NCI-H1417 (cell line): ENCODE measurements at places on chromosomes 4 and X.

DNA sequence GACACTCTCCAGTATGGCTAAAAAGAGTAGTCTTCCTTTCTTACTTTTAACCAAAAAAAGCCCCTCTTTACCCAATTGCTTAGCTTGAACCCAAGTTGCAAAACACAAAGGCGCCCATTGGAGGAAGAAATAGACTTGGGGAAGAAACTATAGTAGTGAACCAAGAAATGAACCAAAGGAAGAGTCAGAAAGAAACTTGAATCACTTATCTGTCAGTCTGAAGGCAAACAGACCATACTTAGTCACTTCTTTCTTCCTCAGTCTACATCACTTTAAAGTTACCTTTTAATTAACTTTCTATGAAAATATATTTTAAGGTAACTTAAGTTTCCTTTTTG lies 161.4 kb upstream of the GIMD1 start:
- no peak for DNase-seq

GRCh38 chr4:82696117-82696860 lies 102.3 kb downstream of the SCD5 start:
- no peak for DNase-seq

DNA sequence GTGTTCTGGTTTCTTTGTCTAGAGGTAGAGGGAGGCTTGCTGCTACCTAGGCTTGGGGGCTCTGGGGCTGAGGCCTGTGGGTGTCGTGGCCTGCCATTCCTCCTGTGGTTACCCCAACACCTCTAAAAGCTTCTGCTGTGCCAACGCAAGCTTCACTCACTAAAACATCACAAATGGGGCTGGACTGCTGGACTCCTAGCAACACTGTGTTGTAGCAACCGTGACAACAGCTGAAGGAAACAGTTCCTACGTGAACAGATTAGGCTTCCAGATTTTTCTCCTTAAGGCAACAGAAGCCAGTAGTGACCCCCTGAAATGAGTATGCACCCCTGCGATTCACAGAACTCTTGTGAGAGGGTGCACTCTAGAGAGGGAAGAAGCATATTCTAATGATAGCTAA lies 138.3 kb upstream of the TEX13D start:
- no peak for DNase-seq

DNA sequence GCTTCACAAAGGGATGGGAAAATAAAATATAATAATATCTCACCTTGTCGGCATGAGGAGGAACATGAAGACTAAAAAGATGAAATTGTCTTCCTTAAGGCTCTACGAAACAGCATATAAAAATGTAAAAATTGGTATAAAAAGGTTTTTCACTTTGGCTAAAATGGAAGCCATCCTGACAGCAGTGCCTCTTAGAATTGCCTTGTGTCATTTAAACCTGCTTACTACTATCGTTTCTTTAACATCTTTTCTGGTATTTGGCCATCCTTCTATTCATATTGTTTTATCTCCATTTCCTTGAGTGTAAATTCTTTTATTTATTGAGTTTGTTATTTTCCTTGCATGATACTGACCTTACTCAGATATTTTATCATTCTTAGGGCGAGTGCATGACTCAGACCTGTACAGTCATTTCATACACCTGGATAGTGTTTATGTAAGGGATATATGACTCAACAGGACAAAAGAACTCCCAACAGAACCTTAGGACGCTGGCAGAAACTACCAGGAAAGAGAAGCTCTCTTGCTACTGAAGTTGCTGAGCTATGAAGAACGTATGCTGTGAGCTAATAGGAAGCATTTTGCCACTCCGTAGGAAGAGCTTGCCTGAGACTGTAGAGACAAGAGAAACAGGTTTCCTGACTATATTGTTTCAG lies 5.8 kb upstream of the CDKN2AIP start:
- DNase-seq = no peak

GRCh38 chr4:112523008-112523721 lies 7.2 kb upstream of the NEUROG2 start:
- DNase-seq = no peak

GRCh38 chrX:149871940-149872339 lies 9.0 kb upstream of the MAGEA8 start:
- peak; percentile 2 for DNase-seq

GRCh38 chrX:43065978-43066377 lies 288.0 kb upstream of the PPP1R2C start:
- no peak for DNase-seq

DNA sequence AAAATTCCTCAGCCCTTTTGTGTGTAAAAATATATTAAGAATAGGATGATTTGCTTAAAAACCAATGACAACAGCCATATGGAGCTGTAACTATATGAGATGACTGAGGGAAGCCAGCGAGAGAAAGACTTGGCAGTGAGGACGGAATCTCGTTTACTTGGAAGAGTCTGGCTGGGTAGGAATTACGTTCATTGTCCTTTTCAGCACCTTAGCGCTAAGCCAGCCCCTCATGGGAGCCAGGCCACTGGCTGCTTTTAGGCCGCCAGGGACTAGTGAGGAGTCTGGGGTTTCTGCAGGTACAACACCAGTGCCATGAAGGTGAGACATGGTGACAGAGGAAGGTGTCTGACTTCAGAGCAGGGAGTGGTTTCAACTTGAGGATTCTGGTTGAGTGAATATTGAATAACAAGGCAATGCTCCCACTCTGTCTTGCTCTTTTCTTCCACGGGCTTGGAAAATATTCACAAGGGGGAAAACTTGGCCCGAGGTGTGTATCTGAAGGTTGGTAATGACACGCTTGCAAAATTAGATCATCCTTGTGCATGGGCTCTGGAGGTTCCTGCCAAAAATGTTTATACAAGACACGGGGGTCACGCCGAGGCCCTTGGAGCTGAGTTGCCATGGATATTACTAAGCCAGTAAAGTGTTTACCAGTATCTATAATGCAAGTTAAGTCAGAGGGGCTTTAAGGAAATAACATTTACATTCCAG lies 17.4 kb downstream of the KLF3 start:
- no peak for DNase-seq

DNA sequence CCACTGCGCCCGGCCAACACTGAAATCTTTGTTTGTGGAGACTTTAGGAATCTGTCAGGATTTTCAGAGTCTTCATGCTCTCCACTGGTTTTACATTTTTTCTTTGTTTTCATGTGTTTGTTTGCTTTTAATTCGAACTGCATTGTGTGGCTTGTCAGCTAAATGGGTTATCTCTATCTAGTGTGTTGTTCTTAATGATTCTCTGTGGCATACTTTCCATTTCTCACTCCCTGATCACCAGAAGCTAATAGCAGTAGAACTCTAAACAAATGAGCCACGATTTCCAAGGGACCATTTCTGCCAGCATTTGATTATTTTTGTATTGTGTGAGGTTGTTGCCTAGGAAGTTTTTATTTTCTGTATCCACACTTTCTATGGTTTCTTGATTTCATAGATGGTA lies 352.4 kb downstream of the CAMK2D start:
- no peak for DNase-seq

DNA sequence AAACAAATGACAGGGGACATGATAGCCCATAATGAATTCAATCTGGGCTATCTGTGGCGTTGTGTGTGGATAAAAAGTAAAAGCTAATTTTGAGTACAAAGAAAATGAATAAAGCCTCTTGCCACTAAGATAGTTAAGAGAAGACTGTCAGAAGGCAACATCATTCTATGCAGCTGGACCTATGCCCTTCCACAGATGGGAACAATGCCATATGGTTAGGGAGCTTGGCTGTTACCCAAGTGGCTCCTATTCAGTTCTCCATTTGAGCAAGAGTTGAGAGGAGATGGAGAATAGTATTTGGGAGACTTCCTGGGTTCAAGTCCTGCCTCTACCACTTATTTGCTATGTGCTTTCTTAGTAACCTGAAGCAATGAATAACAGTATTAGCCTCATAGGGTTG lies 107.7 kb downstream of the ANXA3 start:
- DNase-seq = no peak

- DNase-seq = peak; percentile 48
Observed at GRCh38 chrX:9927698-9928482, 39.3 kb upstream of the CLDN34 start.

DNA sequence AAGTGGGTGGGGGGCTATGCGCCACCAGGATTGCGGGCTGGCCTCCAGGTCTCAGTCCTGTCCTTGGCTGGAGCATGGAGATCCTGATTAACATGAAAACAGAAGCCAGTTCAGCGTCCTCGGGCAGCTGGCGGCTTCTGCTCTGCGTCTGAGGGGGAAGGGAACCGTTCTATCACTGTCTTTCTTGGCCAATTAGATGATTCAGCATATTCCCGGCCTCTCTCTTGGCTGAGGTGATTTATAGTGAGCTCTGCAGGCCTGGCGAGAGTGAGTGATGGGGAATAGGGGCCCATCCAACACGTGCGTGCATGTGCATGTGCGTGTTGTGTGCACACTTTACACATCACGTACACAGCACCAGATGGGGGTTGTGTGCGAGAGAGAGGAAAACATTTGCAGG lies 145.8 kb upstream of the ATP6AP2 start:
- DNase-seq = peak; percentile 83

- no peak for DNase-seq
Observed at GRCh38 chr4:123443401-123444289, 47.0 kb downstream of the SPRY1 start.

DNA sequence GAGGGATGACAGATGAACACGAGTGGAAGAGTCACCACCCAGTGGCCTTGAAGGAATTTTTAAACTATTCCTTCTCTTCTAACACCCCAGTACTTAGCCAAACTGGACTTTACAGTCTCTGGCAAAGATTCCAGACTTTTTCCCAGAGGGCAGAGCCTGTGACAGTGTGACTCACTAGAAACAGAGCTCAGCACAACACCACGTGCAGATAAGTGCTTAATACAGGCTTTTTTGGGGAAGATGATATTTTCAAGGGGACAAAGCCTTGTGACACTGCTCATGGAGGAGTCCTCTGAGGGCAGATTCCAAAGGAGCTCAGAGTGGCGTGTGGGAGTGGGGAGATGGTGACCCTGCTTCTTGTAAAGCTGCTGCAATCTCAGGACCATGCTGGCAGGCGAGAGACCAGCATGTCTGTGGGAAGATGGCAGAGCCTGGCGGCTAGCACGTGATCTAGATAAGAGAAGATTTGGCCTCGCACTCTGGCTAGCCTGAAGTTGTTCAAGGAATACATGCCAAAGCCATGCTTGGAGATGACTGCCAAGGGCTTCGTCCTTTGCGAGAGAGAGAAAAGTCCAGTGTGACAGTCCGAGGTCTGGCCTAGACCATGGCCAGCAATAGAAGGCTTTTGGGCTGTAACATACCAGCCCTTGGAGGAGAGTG lies 2.4 kb downstream of the RAB33A start:
- no peak for DNase-seq

DNA sequence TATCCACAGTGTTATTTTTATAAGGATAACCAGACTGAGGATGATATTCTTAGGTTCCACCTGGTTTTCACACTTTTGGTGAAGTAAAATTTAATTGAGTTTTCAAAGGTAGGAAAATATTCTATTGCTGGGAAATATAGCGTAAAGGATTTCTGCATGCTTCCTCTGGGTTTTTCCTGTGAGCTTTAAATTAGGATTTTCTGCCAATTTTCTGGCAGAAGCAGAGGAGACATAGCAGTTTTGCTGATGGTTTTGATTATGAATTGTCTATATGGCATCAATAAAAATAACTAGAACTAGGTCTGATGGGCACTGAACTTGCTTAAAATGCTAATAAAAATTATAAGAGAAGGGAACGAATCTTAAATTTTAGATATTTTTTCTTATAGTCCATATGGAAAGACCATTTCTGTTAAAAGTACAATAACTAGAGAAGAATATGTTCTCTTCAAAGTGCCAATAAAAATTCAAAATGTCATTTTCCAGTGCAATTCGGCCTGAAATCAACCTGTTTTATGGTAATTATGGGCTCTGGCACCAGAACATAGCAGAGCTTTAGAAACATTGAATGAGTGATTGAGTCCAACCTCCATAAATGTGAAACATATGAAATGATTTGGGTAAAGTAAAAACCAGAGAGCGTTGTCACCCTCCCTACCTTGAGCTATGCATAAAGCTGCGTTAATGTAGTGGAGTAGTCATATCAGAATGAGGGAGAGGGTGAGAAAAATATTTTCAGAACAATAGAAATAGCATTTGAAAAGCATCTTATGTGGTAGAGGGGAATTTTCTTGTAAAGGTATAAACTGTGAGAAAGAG lies 279.7 kb downstream of the SPRY1 start:
- no peak for DNase-seq

DNA sequence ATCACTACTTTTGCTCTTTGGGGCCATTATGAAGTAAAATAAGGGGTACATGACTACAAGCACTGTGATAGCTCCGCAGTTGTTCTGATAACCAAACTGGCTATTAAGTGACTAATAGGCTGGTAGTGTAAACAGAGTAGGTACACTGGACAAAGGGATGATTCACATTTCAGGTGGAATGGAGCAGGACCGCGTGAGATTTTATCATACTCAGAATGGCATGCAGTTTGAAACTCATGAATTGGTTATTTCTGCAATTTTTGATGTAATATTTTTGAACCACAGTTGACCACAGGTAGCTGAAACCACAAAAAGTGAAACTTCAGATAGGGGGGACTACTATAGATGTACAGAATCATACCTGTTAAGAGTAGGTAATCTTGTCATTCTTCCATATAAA lies 55.8 kb downstream of the PAK3 start:
- DNase-seq = no peak

- DNase-seq = no peak
Observed at GRCh38 chr4:4803216-4803911, 56.1 kb upstream of the MSX1 start.

- DNase-seq = no peak
Observed at GRCh38 chrX:144219035-144219434, 335.2 kb downstream of the UBE2NL start.

- DNase-seq = peak; percentile 90
Observed at GRCh38 chr4:6200011-6200921, at the start of gene JAKMIP1. Gene JAKMIP1 (minus strand): TSS chr4:6200549. CDS start chr4:6112850, 87,699 bp downstream.

GRCh38 chr4:188423039-188423438 lies 283.8 kb downstream of the TRIML1 start:
- no peak for DNase-seq

GRCh38 chr4:121057466-121057922 lies 14.8 kb downstream of the NDNF start:
- DNase-seq = no peak

GRCh38 chr4:187071946-187072600 lies 348.4 kb upstream of the FAT1 start:
- no peak for DNase-seq

- DNase-seq = no peak
Observed at GRCh38 chrX:65634732-65635131, 32.7 kb upstream of the MSN start.

DNA sequence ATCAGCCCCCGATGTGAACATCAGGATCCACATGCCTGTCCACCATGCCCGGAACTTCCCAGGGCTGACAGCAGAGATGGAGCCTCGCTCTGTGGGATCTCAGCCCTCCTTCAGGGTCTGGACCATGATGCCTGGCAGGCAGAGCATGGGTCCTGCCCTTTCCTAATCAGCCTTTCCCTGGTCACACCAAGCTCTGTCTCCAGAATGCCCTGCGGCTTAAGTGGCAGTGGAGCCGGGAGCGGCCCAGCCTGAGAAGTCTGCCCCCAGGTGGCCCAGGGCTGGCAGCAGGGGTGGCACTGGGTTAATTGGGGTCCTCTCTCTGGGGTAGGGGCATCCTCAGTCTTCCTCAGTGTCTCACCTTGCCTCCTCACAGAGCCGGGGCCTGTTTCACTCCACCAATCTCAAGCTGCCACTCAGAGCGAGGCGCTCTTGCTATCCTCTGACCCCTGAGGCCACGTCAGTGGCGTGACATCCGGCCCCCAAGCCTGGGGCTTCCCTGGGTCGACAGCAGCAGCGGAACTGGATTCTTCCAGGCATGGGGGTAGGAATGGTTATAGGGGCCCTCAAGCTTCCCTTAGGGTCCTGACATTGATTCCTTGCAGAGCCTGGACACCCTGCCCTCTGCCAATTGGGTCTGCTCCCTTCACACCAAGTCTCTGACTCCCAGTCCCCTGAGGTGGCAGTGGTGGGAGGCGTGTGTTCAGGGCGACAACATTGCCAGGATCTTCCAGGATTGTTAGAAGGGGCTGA lies 20.8 kb upstream of the TMEM185A start:
- no peak for DNase-seq
